ENCODE measurements at places on chromosomes 4 and X.

GRCh38 chr4:180617196-180617595 is 1626.0 kb upstream of the TENM3 start:
- no peak for DNase-seq

DNA sequence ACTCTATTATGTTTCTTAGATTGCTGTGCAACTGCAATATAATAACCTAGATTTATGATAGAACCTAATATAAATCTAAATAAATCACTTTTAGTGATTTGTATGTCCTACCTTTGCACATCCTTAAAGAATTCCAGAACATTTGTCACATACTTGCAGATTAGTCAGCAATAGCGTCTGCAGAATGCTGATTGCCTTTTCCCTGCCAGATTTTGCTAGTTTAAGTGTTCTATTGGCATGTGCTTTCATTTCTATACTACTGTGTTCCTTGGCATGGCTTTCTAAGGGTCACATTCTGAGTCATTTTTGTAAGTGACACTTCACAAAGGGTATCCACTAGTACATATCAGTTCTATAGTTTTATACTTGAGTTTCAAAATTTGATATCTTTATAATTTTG is 303.1 kb upstream of the GIMD1 start:
- no peak for DNase-seq

GRCh38 chr4:10737337-10737736 is 52.8 kb upstream of the CLNK start:
- no peak for DNase-seq

DNA sequence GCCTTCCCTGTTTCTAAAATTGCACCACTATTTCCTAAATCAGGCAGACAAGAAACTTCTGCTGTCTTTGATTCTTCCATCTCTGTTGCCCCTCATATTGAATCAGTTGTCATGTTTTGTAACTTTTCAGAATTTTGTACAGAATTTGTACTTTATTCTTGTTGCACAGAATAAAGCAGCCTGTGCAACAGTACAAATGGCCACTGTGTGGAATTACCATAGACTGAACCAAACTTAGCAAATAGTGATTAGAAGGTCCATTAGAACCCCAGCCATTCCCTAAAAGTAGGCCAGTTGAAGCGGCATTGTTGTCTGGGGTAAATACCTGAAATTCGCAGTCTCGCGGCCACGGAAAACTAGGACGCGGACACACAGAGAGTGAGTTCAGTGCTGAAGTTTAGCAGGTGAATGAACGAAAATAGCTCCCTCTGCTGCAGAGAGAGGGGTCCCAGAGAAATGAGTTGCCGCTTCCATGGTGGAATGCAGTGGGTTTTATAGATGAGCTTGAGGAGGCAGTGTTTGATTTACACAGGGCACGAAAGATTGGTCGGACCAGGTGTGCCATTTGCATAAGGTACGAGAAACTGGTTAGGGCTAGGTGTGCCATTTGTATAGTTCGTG is 71.8 kb downstream of the C4orf33 start:
- no peak for DNase-seq

DNA sequence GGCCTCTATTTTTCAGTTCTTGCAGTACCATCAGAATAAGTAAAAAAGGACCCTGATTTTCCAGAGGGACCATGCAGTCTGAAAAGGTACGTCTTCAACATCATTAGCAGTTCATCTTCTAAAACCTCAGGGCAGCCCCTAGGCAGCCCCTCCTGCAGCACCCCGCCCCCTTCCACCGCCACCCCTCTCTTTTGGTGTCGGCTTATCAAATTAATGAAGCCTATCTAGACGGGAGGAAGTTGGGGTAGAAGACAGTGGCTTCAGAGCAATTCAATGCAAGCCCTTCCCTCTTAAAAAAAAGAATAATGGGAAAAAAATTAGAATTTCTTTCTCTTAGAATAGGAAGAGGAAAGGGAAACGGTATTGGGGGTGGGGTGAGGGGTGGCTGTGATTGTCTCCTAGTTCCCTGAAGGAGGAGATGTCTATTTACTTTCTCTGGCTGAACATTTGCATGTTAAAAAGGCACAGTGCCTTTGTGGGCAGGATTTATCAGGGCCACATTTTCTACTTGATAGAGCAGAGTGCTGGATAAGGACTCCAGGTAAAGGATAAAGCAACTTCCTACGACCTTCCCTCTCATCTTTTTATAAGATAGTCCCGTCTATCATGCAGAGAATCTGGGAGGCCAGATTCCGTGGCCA is 159.4 kb downstream of the MGST2 start:
- DNase-seq, result no peak

DNA sequence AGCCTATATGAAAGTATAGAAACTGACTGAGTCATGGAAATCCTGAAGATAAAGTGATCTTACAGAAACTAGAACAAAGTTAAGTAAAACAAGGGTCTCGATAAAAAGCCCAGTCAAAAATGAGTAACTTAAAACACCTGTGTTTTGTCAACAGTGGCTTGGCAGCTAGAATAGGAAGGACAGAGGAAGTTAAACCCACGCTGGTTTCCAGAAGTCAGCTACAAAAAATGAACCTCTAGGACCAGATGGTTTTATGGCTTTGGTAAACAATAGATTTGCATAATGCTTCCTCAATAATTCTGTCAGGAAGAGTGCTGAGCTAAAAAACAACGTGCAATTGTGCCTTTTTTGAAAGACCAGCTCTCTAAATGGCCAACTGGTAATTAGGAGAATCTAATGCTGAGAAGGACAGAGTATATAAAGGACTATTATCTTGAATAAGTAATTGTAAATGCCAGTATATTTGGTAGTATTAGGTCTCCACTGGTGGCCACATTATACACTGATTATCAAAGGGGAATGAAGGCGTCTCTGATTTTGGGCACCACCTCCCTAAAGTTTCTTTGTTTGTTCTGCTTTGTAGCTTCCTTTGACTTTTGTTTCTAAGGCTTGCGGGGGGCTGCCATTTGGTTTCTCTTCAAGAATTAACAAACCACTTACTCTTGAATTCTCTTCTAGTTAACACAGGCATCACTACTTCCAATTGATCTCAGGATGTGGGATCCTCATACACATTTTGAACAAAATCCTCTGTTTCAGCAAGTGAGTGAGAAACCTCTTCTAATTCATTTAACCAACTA is 72.2 kb upstream of the PPP3CA start:
- no peak for DNase-seq

DNA sequence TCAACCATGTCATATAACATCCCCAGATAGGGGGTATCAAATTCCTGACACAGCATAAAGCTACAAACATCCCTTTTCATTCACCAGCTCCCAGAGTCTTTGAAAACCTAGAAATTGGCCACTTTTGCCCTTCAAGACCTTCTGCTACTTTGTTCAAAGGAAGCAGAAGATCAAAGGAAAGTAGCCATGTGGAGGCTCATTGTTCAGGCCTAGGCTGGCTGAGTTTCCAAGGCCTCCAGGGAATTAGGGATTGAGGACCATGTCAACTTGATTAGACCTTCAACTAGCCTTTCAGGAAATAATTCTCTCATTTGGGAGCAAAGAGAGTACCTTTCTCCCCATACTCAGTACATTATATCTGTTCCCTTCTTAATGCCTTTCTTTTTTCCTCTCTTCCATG is 66.8 kb upstream of the ATXN3L start:
- no peak for DNase-seq

DNA sequence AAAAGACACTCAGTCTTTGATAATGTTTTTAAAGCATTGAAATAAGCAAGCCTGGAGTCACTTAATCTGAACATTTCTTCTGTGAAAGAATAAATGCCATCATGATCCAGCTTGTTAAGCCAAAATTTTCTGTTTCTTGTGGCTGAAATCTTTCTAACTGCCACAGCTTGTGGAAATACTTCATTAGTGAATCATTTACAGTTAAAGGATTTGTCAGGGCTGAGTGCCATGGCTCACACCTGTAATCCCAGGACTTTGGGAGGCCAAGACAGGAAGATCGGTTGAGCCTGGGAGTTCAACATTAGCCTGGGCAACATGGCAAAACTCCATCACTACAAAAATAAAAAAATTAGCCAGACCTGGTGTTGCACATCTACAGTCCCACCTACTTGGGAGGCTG is 93.3 kb upstream of the PDE5A start:
- DNase-seq, result no peak

DNA sequence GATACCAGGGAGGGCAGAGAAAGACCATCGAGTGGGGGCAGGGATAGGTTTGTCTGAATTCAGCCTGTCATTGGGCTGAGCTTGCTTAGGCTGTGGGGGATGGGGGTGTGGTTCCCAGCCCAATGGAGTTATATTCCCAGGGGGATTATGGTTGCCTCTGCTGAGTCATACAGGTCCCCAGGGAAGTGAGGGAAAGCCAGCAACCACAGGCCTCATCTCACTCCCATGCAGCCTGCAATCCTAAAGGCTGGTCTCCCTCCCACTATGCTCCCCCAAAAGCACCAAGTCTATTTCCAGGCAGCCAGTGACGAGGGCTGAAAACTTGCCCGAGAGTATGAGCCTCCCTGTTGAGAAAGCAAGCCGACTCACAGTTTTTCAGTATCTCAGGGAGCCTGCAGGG is 39.3 kb downstream of the AFM start:
- DNase-seq, result no peak

- no peak for DNase-seq
Measured at GRCh38 chrX:119340606-119341205, 58.4 kb upstream of the SLC25A43 start.

DNA sequence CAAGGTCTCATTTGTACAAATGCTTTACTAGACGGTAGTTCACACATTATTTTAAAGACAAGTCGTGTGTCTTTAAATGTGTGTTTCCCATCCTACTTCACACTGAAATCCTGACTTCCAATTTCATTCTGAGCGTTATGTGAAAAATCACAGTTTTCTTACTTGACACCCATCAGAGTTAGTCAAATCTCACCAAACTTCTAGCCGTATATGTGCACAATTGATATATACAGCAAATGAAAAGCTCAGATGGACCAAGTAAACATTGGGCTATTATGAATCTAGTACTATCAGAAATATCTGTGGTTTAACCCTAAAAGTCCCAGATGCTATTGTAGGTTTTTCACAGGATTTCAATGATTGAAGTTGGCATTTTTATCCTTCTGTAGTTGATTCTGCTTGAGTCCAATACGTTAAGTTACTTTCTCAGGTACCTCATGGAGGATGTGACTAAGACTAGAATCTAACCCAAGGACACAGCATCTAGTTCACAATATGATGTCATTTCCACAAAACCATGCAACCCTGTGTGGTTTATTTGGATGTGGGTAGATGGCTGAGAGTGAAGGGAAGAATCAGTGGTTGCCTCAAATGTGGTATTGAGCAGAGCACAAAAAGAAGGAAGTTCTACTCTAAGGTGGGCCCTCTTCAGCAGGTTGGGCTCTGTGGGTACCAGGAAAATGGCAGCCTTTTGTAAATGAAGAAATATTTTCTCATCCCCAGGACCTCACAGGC is 22.1 kb upstream of the TRIM60 start:
- no peak for DNase-seq

DNA sequence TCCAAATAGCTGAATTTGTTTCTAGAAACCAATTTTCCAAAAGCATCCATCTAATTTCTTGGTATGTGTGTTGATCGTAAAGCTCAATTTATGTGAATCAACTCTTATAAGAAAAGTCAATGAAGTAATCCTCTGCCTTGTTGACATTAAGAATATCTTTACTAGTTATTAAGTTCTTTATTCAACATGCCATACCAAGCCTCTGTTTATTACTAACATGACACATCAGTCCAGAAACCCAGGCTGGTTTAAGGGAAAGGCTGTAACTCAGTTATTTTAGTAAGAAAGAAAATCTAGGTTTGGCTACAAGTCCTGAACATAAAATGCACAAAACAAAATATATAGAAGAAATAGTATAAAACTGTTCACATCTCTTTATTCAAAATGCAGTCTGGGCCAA is 48.0 kb downstream of the KLHL34 start:
- no peak for DNase-seq

DNA sequence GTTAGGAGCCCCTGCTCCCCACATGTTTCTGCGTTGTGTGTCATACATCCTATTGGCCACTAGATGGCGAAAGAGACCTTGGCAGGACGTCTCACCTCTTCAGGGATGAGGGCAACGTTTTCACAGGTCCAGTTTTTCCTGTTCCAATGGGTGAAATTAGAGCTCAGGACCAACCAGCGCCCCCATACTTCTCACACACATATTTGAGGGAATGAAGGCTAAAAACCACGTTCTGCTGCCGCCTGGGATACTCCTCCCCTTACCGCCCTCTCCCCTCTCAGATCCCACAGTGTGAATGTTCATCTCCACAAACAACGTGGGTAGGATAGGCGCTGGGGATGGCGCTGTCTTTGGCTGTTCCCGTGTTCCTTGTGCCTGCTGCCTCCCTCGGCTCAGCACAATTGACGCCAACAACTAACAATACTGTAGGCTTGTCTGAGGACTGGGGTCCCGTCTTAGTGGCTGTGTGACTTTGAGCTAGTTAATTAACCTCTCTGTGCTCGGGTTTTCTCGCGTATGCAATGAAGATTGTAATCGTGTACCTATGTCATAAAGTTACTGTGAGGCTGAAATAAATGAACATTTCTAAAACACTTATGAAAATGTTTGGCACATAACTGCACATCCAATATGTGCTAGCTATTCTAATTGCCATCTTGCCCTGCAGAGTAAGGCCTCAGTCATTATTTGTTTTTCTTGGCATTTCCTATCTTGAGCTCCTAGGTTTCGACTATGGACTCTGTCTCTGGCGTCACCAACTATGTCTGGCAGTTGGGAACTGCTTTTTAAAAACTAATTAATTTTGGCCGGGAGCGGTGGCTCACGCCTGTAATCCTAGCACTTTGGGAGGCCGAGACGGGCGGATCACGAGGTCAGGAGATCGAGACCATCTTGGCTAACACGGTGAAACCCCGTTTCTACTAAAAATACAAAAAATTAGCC is 181.3 kb upstream of the STK26 start:
- no peak for DNase-seq

DNA sequence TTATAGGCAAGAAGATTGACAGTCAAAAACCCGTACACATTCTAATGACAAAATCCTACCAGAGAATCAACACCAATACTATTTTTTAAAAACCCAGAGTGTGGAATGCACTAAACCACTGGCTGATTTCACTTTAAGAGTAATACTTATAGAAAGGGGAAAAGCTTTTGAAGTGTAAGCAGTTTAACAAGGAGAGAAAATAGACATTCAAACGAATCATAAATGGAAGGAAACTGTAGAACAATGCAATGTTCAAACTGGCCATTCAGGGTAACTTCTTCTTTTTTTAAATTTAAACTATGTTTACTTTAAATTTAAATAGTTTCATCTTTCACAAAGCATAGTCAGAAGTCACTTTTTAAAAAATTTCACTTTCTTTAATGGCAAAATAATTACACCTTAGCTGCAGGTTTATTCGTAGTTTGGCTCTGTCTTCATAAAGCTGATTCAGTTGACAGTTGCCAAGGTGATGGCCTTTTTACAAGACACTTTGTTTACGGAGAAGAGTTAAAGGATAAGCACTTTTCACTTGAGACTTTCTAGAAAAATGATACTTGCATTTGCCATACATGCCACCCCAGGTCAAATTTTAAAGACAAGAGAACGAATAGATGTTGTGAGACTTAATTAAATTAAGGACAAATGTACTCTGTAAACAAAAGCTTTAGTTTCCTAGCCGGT is 82.4 kb upstream of the KLF3 start:
- no peak for DNase-seq

Measured in activated CD4-positive, alpha-beta T cell treated with anti-CD3 and anti-CD28 coated beads, Interleukin-2, amount 50 U/mL, for 4 hours (primary cell).